H1 (cell line): ENCODE measurements at places on chromosomes 6 and 20. TPM values are rescaled to one million over a fixed set of nuclear protein-coding genes. Genes with fewer than 3 reads are reported as not detected.

- H3K27me3 ChIP-seq: peaks cover 20% of the 10 kb centered on the region; the same call in 1 of the 2 replicates
- DNase-seq: no peak
- H3K36me3 ChIP-seq: no peaks in the 10 kb centered on the region
- no peak overlapping the region for H3K27ac ChIP-seq
Observed at GRCh38 chr20:60930023-60930790, 321.9 kb upstream of the CDH4 start.

GRCh38 chr6:137950581-137950980, 83.5 kb downstream of the TNFAIP3 start:
- no peak overlapping the region for H3K4me3 ChIP-seq
- no peaks in the 10 kb centered on the region for H3K36me3 ChIP-seq
- DNase-seq: no peak
- H3K4me1 ChIP-seq: no peaks in the 10 kb centered on the region
- H3K27ac ChIP-seq: no peak overlapping the region
- H3K27me3 ChIP-seq: no peaks in the 10 kb centered on the region

DNA sequence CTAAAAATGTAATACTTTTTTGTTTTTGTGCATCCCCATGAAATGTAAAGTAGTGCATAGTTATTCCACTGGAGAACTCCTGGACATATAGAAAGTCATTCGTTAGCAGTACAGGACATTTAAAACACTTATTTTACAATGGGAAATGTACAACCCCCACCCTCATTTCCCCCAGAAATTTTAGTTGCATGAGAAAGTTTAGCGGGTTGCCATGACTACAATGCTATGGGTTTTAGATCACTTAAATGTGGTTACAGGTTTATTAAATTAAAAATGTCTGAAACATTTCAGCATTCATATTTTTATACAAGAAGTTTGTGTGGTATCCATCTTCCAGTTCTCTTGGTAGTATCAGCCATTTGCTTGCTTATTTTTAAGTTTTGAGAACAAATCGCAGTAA, 54.9 kb upstream of the TRAF3IP2 start:
- no peaks in the 10 kb centered on the region for H3K36me3 ChIP-seq
- no peak for DNase-seq
- no peaks in the 10 kb centered on the region for H3K27me3 ChIP-seq
- no peak overlapping the region for H3K4me3 ChIP-seq
- H3K4me1 ChIP-seq: peaks cover 33% of the 10 kb centered on the region
- no peak overlapping the region for H3K27ac ChIP-seq

Gene ARID1B
- polyA plus RNA-seq: 24.3 and 32.2 TPM in 2 replicates

Gene SASH1
- polyA plus RNA-seq: 6.0 and 6.9 TPM in 2 replicates

Gene QRSL1
- polyA plus RNA-seq: 5.6 and 7.8 TPM in 2 replicates

Gene SNRNP48
- 4.3 and 7.7 TPM in 2 replicates for polyA plus RNA-seq

Gene DAAM2
- polyA plus RNA-seq: 1.5 and 1.8 TPM in 2 replicates

DNA sequence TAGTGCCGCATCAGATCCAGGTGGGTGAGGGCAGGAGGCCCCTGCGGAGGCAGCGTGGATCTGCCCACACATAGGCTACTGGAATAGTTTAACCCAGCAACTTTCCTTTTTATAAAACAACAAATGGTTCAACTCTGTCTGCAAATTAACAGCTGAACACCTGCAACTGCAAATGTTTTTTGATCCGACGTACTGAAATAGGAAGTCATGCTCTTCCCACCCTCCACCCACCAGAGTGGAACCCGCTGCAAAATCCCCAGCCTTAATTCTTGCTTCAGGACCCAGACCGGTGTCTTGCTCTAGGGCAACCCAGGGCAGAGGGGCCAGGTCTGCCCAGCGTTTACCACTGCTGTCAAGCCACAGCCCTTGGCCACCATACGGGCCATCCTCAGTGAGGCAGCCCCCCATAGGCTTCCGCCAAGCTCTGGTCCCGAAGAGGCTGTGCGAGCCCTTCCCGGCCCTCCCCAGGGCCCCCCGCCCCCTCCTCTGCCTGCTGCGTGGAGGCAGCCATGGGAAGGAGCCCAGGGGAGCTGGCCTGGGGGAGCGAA, 334.3 kb downstream of the ZFAND3 start:
- DNase-seq: no peak
- H3K4me3 ChIP-seq: no peak overlapping the region
- no peaks in the 10 kb centered on the region for H3K4me1 ChIP-seq
- no peaks in the 10 kb centered on the region for H3K36me3 ChIP-seq
- no peaks in the 10 kb centered on the region for H3K27me3 ChIP-seq
- no peak overlapping the region for H3K27ac ChIP-seq

Gene SLC12A5
- 1.9 and 2.8 TPM in 2 replicates for polyA plus RNA-seq

Gene TGIF2
- 49.7 and 74.5 TPM in 2 replicates for polyA plus RNA-seq

- no peak for DNase-seq
- no peaks in the 10 kb centered on the region for H3K27me3 ChIP-seq
- no peaks in the 10 kb centered on the region for H3K4me1 ChIP-seq
- no peaks in the 10 kb centered on the region for H3K36me3 ChIP-seq
- H3K4me3 ChIP-seq: no peak overlapping the region
Observed at GRCh38 chr20:53984356-53985149, 85.8 kb downstream of the BCAS1 start.

GRCh38 chr6:33661106-33661838, 40.1 kb downstream of the ITPR3 start:
- H3K4me1 ChIP-seq: peaks cover 5% of the 10 kb centered on the region
- no peaks in the 10 kb centered on the region for H3K36me3 ChIP-seq
- H3K4me3 ChIP-seq: no peak overlapping the region
- no peak for DNase-seq
- no peaks in the 10 kb centered on the region for H3K27me3 ChIP-seq
- no peak overlapping the region for H3K27ac ChIP-seq
